Pulmonary artery endothelial cell (primary cell): ENCODE measurements at places on chromosomes 6 and 20. TPM values are rescaled to one million over a fixed set of nuclear protein-coding genes. Genes with fewer than 3 reads are reported as not detected.

DNA sequence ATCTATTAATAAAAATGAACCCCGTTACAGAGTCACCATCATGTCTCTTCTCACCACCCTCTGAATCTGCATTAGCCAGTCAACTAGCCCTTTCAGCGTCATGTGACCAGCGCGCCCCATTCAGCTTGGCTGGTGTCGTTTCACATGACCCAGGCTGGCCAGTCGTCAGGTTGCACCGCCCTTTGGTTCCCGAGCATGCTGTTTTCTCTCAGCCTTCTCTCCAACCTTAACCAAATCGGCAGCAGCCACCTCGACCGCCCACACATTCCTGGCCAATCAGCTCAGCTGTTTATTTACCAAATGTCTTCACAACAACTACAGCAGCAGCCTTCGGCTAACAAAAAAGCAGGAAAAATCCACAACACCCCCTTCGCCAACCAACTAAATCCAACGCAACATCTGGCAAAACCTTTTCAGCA, 5.6 kb downstream of the SRSF3 start:
- no peak for DNase-seq

DNA sequence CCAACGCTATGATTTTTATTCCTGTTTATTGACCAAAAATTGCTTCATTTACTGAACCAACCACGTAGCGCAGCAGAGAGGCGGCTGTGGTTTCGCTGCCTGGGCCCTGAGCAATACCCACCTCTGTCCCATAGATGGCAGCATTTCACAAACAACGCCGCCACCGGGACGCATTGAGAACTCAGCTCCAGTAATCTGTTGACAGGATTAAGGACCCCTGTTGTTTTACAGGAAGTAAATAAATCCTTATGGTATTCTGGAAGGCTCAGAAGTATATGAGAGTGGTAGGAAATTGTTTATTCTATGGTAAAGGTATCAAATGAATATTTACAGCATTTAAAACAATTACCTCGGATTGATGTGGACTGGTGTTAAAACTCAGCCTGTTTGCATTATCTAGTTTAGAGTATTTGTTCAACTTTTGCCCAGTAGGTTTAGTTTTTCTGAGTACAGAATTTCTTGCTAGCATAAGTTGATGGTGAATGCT, 547.9 kb upstream of the SLC35B3 start:
- peak; percentile 22 for DNase-seq

The MAS1 gene
- total RNA-seq, result not detected in 2 replicates

- DNase-seq, result no peak
These were observed 47.2 kb upstream of the MICB start for GRCh38 chr6:31450751-31451150.

- no peak for DNase-seq
These were observed 61.3 kb upstream of the FERMT1 start for GRCh38 chr20:6184086-6184485.

The MYLK4 gene
- 0.49 and 0.66 TPM in 2 replicates for total RNA-seq

DNA sequence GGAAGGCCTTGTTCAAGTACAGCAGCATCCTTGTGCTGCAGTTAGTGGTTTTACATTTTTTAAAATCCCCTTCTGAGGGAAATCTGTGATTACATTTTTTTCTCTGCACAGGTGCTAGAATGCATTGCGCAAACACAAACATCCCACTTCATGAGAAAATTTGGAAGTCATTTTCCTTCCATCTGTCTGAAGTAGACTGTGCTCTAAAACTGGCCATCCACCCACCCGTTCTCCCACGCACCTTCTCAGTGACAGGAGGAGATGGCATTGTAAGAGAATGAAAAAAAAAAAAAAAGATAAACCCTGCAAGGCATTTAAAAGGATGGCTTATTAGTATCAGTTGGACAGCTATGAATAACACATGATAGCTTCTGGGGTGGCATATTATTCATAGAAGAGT, 65.0 kb downstream of the SOBP start:
- no peak for DNase-seq

GRCh38 chr6:53892707-53893106, 97.9 kb downstream of the LRRC1 start:
- no peak for DNase-seq

The CYP21A2 gene
- not detected in 2 replicates for total RNA-seq

The SLC22A2 gene
- not detected in 2 replicates for total RNA-seq

The BCKDHB gene
- total RNA-seq, result 10.4 and 10.8 TPM in 2 replicates

DNA sequence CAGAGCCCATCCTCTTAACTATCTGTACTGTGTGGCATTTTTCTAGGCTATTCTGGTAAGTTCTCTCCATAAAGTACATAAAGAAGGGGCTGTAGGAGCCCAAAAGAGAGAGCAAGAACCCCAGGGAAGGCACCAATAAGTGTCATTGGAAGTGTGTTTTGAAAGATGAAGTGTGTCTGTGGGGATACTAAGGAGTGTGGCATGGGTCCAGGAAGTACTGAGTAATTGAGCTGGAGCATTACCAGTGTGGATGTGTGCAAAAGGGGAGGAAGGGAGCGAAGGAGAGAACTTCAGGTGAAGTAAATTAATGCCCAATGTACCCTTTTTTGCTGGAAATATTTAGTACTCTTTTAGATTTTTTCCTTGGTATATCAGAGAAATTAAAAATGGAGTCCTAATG, 63.9 kb downstream of the KCNS1 start:
- peak; percentile 20 for DNase-seq

- DNase-seq, result no peak
These were observed 248.1 kb downstream of the PTPRT start for GRCh38 chr20:42941629-42942028.

The CENPB gene
- total RNA-seq, result 99.0 and 118 TPM in 2 replicates

DNA sequence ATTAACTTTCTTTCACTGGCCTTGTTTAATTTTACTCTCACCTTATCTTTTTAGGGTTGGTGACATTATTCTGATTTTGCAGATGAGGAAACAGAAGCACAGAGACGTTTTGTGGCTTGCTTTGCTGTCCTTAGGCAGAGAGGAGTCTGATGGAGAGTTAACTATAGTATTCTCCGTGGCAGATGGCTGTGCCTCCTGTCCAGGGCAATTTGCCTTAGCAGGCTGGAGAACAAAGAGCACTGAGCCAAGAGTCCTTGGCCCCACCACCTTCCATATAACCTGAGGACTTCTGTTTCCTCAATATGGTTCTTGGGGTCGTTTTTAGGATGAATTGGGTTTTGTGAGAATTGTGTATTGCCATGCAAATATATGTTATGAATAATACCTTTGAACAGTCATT, 71.4 kb upstream of the BACH2 start:
- DNase-seq, result no peak

DNA sequence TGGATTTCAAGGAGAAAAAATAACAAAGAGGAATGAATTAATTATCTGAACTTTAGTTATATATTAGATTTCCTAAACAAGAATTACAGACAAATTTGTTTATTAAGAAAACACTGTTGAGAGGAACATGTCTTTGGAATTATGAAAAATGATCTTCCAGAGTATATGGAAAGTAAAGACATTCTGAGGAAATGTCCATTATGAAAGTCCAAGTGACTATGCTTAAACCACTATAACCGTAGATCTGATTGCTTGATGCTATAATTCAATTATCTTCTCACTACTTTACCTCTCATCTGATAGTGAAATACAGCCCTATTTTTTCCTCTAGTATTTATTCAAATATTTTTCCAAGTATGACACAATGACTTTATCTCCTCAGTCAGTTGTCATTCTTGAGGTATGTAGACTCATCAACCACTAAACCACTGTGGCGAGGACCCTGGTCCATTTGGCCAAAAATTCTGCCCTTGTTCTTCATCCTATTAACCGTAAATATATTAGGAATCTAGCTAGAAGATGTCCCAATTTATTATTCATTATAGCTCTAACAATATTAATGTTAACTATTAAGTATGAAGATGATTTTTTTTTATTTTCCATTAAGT, 37.3 kb upstream of the AHI1 start:
- no peak for DNase-seq

The ABHD16B gene
- not detected in 2 replicates for total RNA-seq

The BPIFA3 gene
- not detected in 2 replicates for total RNA-seq

The SYNJ2 gene
- 60.3 and 62.3 TPM in 2 replicates for total RNA-seq

The LY6G5B gene
- total RNA-seq, result 1.5 and 1.9 TPM in 2 replicates

DNA sequence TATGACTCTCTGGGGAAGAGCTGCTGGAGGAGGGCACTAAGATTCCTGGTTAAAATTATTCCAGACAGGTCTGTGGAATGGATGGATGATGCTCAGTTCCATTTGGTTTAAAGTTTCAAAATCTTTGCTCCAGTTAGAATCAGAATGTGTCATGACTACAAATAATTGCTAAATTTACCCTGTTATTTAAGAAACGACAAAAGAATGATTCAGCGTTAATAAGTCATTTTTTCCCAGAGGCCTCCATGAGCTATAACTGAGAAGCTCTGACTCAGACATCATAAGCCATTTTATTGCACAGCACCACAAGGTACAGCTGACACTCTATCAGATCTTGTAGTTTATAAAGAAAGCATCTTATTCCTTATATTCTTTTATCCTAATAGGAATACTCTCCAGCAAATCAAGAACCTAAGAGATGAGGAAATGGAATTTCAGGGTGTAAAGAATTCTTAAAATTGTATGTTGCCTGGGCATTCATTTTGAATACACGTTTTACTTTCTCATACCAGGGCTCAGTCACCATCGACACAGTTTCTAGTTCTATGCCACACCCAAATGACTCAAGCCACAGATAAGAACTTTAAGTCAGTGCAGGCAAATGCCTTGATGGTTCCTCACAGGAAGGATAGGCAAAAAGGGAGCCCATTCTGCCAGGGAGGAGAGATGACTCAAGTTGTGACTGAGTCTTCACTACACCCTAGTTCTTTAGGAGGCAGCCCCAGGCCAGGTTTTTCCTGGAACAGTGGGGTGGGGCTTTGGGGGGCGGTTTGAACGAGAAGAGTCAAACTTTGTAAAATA, 636.0 kb downstream of the MMUT start:
- DNase-seq, result no peak

The HSPA1L gene
- 0.53 and 1.9 TPM in 2 replicates for total RNA-seq

GRCh38 chr6:57275384-57275783, 42.0 kb upstream of the PRIM2 start:
- DNase-seq, result no peak

- no peak for DNase-seq
These were observed 30.8 kb upstream of the APMAP start for GRCh38 chr20:25023356-25023755.

The CAP2 gene
- total RNA-seq, result 4.3 and 15.8 TPM in 2 replicates

The TPBG gene
- total RNA-seq, result 9.0 and 11.4 TPM in 2 replicates

GRCh38 chr20:46807998-46808397, 86.6 kb upstream of the EYA2 start:
- no peak for DNase-seq

The TDRD6 gene
- 0.04 TPM in 1 of 2 replicates, not detected in the other for total RNA-seq

GRCh38 chr20:51022227-51022802, 592 bp downstream of the KCNG1 start:
- DNase-seq, result no peak

- peak; percentile 7 for DNase-seq
These were observed 90.6 kb upstream of the CD83 start for GRCh38 chr6:14026831-14027539.

The SERPINB6 gene
- 112 and 122 TPM in 2 replicates for total RNA-seq

The HLA-DRA gene
- not detected in 2 replicates for total RNA-seq

GRCh38 chr20:50516180-50516934, 6.2 kb downstream of the PTPN1 start:
- no peak for DNase-seq

DNA sequence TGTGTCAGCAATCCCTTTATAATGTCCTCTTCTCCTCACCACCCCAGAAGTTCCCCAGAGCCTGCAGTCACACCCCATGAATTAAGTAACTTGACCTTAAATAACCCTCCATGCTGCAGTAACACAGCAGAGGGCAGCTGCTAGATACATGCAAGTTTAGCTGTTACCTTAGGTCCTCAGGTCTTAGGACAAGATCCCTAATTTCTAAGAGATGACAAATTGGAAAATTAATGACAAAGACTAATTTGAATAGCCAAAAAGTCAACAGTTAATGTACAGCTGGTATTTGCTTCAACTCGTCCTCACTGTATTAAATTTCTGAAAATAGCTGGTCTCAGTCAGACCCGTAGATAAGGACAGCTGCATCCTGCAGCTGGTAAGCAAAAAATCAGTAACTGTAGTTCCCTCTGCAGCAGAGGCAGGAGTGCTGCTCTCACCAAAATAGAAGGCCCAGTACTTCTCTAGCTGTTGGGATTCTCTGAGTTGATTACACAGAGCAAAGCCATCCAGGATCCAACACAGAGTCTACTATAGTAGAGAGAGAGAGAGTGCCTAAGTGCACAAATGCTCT, 62.4 kb downstream of the TNFRSF21 start:
- DNase-seq, result no peak

The PROCR gene
- total RNA-seq, result 545 and 561 TPM in 2 replicates

DNA sequence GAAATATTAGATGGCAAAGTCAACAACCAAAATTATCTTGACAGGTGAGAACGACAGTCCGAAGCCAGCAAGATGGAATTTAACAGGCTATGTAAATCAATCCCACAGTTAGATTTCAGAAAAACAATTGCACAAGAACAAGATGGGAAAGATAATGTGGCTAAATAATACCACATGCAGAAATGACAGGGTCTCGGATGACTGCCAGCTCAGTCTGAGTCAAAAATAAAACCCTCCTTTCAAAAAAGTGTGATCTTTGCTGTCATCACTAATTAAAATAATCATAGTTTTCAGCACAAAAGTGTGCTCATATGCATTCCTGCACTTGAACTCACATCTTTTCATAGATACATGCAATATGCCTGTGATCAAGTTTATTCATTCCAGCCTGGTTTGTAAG, 25.9 kb downstream of the FOXQ1 start:
- DNase-seq, result no peak

The DEFB124 gene
- total RNA-seq, result not detected in 2 replicates

- no peak for DNase-seq
These were observed 110.1 kb upstream of the JAG1 start for GRCh38 chr20:10783707-10784553.

The CEP162 gene
- total RNA-seq, result 4.4 and 8.7 TPM in 2 replicates

The PNPLA1 gene
- not detected in 2 replicates for total RNA-seq

DNA sequence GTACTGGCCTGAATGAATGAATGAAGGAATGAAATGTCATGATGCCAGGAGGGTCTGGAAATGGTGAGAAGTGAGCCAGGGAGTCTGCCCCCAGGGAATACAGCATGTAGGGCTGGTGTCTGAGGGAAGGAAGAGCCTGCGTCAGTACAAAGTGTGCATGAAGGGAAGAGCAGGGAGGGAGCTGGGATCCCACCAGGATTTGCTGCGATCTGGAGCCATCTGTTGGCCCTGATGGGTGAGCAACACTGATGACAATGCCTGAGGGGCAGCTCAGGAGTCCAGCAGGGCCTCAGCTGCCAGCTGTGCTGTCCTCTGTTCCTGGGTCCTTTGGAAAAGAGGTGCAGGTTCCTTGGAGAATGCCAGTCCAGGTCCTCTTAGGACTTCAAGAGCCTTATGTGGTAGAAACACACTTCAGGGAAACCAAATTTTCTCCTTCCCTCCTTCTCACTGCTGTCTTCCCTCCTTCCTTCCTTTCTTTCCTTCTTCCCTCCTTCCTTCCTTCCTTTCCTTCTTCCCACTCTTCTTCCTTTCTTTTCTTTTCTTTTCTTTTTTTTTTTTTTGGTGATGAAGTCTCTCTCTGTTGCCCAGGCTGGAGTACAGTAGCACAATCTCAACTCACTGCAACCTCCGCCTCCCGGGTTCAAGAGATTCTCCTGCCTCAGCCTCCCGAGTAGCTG, 11.5 kb downstream of the BPI start:
- DNase-seq, result no peak

GRCh38 chr6:34374508-34374907, 18.0 kb downstream of the NUDT3 start:
- no peak for DNase-seq

GRCh38 chr6:88749849-88750248, 213.6 kb downstream of the RNGTT start:
- no peak for DNase-seq

- no peak for DNase-seq
These were observed 37.6 kb downstream of the NKAIN2 start for GRCh38 chr6:123841067-123841896.

The GRIK2 gene
- not detected in 2 replicates for total RNA-seq

- DNase-seq, result no peak
These were observed 17.6 kb upstream of the COL12A1 start for GRCh38 chr6:75223428-75223827.

The PBOV1 gene
- total RNA-seq, result not detected in 2 replicates

The PPP1R3D gene
- total RNA-seq, result 7.6 and 8.7 TPM in 2 replicates
